ENCODE measurements at places on chromosomes 4 and X.
A peak's percentile ranks its signal among the peaks of the same experiment; 100 is the strongest.

GRCh38 chrX:102784550-102784949 lies 64.0 kb downstream of the GPRASP3 start:
- DNase-seq: no peak

DNA sequence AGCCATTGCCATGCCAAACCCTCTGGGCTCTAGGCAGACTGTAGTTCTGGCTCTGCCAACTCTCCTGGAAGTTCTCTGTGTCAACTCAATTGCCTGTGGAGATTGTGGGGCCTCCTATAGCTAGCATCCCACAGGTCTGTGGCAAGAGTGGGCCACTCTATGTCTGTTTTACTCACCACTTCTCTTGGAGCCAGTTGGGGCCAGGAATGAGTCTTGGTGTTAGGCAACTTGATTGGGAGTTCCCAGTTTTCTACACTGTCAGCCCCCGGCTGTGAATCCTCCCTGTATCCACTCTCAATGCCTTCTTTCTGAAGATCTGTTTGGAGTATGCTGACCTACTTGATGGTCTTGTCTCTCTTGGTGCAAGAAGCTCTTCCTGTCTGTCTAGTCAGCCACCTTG lies 48.2 kb upstream of the EPGN start:
- no peak for DNase-seq

GRCh38 chrX:54306379-54306778 lies 51.5 kb downstream of the WNK3 start:
- no peak for DNase-seq

GRCh38 chr4:125828346-125828745 lies 513.6 kb downstream of the FAT4 start:
- DNase-seq: no peak

DNA sequence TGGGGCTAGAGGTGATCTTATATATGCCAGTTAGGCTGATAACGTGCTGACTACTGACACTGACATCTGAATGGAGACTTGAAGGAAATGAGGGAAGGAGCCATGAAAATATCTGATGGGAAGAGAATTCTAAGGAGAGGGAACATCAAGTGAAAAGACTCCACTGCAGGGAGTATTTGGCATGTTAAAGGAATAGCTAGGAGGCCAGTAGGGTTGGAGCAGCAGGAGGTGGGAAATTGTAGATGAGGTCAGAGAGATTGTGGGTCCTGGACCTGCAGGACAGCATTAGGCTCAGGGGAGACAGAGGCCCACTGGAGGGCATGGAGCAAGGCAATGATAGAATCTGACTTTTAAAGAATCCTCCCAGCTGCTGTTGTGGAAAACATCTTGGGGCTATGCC lies 55.8 kb upstream of the NSUN7 start:
- DNase-seq: no peak

DNA sequence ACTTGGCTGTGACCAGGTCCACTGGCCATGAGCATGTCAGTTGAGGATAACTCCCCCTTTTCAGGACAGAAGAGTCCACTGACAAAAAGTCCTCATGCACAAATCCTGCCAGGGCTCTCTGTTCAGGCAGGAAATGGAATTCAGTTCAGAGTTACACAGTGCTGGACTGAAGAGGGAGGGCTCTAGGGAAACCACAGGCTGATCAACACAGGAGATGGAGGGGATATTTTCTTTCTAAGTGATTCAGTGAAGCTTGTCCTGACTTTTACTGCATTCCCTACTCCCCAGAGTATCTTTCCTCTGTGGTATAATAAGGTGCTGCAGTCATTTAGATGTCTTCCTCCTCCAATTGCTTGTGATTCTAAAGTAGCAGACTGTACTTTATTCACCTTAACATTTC lies 335.5 kb upstream of the IGFBP7 start:
- DNase-seq: no peak

DNA sequence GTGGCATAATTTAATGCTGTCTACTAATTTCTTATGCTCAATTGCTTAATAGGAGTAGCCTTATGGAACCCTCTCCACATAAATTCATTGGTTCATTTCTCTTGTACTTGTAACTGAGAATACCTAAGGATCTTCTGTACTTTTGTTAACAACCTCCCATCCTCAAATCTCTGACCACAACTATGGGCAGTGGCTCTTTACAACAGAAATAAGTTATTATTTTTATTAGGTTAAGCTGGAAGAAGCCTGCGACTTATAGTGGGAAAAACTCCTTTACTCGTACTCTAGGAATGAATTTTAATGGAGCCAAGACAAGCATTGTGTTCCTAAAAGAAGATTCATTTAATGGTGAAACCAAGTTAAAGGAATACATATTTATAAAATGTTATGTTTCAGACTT lies 337.1 kb upstream of the CTSO start:
- no peak for DNase-seq

DNA sequence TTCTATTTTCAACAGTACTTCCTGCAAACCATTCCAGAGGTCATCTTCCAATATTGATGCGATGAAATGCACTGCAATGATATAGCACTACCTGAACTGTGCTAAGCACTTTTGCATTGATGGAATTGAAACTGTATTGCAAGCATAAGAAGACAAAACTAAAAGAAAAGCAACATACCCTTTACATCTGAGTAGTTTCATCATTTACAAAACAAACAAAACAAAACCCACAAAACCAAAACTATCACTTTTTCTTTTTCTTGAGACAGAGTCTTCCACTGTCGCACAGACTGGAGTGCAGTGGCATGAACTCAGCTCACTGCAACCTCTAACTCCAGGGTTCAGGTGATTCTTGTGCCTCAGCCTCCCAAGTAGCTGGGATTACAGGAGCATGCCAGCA lies 120.1 kb upstream of the NAP1L5 start:
- DNase-seq: no peak

DNA sequence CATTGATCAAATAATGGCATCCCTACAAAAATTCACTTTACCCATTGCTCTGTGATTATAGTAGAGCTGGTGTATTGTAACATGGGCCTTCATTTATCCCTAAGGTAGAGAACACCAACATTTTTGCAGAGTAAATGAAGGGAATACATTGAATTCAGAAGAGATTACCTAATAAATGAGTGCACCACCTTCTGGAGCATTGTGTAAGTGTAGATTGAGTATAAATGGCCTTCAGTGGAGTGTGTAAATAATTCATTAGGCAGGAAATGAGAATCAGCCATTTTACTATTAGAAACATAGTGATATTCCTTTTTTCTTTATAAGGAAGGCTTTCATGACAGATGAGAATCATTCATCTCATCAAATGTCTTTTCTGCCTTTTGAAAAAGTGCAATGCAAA lies 155.8 kb downstream of the FAM47B start:
- no peak for DNase-seq

DNA sequence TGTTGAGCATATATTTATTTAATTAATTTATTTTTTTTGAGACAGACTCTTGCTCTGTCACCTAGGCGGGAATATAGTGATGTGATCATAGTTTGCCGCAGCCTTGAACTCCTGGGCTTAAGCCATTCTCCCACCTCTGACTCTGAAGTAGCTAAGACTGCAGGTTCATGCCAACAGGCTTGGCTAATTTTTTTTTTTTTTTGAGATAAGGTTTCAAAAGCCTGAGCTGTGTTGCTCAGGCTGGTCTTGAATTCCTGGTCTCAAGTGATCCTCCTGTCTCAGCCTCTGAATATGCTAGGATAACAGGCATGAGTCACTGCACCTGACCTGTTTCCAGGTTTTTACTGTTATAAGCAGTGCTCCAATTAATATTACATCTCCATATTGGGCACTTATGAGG lies 4.8 kb downstream of the ADD1 start:
- no peak for DNase-seq

GRCh38 chr4:172095161-172095560 lies 282.0 kb downstream of the GALNTL6 start:
- DNase-seq: no peak

DNA sequence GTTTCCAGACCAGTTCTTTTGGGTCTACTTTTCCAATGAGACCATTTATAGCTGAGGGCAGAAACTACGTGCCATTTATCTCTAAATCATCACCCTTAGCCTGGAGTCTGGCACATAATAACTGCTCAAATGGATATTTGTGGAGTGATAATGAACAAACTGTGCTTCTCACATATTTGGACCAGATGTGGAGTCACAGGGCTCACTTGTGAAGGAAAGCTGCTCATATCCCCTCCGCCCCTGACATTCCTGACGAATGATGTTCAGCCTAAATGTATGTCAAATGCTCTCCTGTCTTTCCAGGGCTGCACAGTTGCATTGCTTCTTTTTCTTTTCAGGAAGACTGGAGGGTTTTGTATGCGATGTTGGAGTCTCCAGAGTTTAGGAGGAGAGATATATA lies 110.1 kb downstream of the GBA3 start:
- no peak for DNase-seq

GRCh38 chr4:169033660-169034059 lies 23.6 kb upstream of the CBR4 start:
- no peak for DNase-seq

DNA sequence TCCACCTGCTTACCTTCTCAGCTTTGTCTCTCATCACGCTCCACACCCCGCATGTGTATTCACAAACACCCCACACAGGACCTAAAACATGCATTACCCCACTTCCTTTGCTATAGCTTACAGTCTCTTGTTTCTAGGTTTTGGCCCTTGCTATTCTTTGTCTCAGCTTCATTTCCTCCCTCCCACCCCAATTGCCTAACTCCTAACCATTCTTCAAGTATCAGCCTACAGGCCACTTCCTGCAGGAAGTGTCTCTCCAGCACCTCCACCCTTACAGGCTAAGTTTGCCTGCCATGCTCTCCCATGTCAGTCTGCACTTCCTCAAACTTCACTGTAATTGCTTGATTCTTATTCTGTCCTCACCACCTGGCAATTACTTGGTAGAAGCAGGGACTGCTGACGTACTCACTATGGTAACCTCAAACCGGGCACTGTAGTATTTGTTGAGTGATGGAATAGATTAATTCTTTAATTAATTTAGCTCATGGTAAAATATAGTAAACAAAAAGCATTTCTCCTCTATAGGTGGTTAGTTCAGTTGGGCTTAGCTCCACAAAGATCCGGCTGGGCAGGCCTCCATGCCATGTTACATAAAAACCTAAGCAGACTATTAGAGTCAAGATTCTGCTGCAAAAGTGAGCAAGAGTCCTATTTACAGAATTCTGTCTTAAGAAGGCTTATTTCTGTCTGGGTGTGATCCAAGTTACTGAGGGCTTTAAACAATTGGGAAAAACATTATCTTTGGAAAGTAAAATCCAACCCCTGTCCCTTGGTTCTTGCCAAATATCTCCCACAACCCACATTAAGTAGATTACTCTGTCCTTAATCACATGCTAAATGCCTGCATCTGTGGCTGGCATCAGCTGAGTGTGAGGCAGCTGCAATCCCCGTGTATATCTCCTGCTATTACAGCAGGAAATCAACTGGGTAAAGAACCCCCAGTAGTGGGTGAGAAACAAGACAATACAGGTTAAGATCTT lies 124.7 kb upstream of the CPEB2 start:
- no peak for DNase-seq

DNA sequence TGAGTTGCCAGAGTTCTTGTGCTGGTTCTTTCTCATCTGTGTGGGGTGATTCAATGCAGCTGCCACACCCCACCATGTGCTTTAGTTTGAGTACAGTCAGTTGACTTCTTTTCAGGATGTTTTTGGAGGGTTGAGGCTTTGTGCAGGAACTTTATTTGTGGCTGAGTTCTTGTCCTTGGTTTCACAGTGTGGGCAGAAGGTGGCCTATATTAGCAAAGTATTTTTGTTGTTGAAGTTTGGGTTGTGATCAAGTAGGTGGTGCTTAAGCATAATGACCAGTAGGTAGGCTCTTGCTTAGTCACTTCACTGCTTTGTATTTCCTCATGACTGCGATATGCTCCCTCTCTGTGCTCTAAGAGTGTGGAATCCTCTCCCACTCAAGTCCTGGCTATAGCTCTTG lies 80.3 kb downstream of the ARHGAP24 start:
- no peak for DNase-seq

GRCh38 chr4:14415146-14415545 lies 587.1 kb upstream of the CPEB2 start:
- no peak for DNase-seq

GRCh38 chr4:21211846-21212245 lies 511.6 kb downstream of the PACRGL start:
- peak; percentile 32 for DNase-seq

- no peak for DNase-seq
Observed at GRCh38 chr4:63786171-63786570, 623.1 kb downstream of the TECRL start.

DNA sequence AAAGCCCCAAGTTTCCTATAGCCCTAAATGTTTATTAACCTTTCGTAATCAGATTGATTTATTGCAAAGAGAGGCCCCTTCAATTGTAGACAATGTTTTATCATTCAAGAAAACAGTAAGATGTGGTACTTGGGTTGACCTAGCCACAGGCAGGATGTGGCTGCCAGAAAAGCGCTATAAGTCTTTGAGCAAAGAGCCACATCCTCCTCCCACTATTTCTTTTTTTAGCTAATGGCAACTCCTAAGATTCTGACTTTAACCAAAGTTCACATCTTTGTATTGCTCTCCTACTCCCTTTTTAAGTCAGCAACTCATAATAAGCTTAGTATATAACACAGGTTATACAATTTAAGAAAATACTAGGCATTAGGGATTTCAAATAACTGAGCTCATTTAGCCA lies 70.7 kb upstream of the PPP3CA start:
- DNase-seq: no peak

- DNase-seq: no peak
Observed at GRCh38 chrX:14038375-14039085, 8.8 kb upstream of the GEMIN8 start.

- no peak for DNase-seq
Observed at GRCh38 chr4:32485956-32486355, 1765.8 kb downstream of the PCDH7 start.

DNA sequence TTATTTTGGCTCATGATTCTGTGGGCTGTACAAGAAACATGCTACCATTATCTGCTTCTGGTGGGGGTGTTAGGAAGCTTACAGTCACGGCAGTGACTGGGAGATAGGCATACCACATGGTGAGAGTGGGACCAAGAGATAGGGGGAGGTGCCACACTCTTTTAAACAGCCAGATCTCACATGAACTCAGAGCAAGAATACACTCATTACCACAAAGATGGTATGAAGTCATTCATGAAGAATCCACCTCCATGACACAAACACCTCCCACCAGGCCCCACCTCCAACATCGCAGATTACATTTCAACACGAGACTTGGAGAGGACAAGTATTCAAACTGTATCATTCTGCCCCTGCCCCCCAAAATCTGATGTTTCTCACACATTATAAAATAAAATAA lies 2396.7 kb downstream of the PCDH7 start:
- no peak for DNase-seq

GRCh38 chr4:107202744-107203143 lies 166.6 kb upstream of the DKK2 start:
- DNase-seq: no peak
